SK-N-MC (cell line): ENCODE measurements at places on chromosomes 2 and 18.

GRCh38 chr2:232348936-232349335 lies 29.6 kb upstream of the ALPP start:
- no peak for DNase-seq

DNA sequence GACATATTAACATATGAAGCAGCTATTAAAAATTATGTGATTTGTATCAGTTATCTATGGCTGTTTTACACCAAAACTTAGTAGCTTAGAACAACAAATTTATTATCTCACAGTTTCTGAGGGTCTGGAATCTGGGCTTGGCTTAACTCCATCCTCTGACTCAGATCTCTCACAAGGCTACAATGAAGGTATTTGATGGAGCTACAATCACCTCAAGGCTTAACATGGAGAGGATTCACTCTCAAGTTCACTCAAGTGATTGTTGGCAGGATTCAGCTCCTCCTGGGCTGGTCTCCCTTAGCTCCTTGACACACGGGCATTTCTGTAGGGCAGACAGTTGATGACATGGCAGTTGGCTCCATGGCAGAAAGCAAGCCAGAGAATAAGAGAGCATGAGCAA lies 133.0 kb upstream of the SLC14A2 start:
- no peak for DNase-seq

DNA sequence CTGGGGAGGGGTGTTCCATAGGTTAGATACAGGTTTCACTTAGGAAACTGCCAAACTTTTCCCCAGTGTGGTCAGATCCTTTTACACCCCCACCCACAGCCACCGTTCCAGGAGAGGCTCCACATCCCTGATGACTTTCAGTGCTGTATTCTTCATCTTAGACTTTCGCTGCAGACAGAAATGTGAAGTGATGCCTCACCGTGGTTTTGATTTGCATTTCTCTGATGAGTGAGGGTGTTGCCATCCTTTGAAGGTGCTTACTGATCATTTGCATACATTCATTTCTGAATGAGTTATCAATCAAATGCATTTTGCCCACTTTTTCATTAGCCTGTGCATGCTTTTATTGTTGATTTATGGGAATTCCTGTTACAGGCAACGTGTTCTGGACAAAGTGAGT lies 14.9 kb downstream of the COPS9 start:
- no peak for DNase-seq

- DNase-seq: no peak
Measured at GRCh38 chr18:11654736-11655605, 34.1 kb upstream of the GNAL start.

DNA sequence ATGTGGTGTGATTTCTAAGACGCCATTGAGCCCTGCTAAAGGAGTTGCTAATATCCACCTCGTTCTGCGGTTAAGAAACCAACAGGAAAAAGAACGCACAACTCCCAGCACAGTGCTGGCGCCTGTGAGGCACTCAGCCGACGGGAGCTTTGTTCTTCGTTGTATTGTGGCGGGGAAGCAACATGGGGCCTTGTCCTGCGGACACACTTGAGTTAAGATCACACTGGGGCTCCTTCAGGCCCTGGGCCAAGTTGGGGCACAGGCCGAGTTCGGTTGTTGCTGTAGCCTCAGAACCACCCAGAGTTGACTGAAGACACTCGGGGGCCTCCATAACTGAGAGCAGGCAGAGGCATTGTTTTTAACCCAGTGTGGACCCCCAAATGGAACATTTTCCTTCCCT lies 30.6 kb upstream of the CD8A start:
- peak; percentile 6 for DNase-seq

GRCh38 chr2:227703961-227704360 lies 13.9 kb downstream of the SLC19A3 start:
- DNase-seq: no peak

GRCh38 chr2:228268756-228269155 lies 87.3 kb upstream of the SPHKAP start:
- no peak for DNase-seq

DNA sequence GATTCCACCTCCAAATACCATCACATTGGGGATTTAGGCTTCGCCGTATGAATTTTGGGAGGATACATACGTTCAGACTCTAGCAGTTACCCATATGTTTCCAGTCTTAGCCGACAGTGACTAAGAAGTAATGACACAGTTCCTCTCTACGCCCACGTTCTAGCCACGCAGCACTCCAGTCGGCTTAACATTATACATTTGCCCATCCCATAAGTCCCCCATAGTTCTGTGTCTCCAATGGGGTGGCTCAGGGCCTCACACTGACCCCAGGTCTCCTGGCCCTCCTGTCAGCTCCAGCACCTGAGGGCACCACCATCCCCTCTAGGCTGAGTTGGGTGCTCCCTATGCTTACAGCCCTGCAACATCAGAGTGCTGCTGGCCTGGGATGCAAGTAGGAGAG lies 18.4 kb upstream of the CNDP2 start:
- no peak for DNase-seq

DNA sequence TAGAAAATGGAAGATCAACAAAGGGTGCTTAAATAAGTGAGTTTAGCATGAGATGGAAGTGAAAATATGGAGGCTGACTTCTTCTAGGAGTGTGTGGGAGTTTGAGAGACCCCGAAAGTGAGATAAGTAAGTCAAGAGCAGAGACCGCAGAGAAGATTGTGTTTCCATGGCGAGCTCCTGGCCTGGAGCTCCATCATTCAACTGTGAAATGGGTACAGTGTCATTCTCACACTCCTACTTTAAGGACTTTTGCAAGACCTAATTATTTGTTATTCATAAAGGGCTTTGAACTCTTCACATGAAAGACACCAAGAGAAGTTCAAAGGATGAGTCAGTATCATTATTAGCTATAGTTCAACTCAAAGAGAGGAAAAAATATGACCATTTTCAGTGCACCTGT lies 134.2 kb upstream of the PIK3C3 start:
- no peak for DNase-seq

DNA sequence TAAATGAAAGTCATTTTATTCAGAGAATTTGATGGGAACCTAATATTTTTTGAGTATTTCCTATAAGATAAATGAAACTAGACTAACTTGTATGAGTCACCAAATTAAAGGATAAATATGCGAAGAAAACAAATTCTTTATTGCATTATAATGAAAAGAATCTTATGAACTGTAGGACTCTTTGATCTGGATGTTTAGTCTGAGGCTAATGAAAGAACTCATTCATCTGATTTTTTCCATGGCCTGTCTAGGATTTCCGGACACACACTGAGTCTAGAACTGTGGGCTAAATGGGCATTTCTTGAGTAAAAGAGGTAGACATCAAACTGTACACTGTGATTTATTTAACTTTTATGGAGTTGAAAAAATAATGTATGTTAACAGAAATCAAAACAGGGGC lies 43.0 kb downstream of the ZNF519 start:
- no peak for DNase-seq

DNA sequence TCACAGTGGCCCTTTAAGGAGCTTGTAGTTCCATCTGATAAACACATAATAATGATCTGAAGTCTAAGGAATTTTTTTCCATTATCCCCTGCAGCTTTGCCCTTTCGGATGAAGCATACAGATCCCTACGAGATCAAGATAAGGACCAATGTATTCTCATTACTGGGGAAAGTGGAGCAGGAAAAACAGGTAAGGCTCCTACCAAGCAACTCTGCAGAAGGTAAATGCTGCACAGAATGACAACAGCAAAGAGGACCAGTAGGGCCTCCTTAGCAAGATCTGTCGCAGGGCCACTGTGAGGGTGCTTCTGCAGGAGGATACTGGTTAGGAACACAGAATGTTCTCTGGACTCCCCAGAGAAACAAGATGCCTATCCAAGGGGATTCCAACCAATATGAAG lies 84.6 kb downstream of the MYO1B start:
- DNase-seq: no peak

DNA sequence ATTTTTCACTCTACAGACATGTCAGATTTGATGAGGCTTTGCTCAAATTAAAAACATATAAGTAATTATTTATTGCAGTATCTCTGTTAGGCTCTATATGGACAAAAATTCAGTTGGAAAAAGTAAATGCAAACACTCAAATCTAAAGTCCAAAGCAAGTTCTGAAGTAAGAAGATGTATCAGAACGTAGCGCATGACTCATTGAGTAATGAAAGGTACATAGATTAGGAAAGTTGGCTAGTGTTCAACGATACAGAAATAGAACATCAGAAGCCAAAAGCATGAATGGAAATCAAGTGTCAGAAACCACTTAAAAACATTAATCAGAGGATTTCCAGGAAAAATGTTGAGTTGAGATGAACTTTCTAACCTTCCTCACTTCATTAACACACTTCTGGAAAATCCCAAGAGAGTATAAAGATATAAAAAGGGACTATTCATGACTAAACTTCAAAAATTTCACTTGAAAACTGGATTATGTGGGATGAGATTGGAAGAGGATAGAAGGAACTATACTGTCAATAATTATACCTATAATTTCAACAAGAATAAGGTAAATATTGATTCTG lies 494.1 kb downstream of the LRRTM4 start:
- DNase-seq: no peak

DNA sequence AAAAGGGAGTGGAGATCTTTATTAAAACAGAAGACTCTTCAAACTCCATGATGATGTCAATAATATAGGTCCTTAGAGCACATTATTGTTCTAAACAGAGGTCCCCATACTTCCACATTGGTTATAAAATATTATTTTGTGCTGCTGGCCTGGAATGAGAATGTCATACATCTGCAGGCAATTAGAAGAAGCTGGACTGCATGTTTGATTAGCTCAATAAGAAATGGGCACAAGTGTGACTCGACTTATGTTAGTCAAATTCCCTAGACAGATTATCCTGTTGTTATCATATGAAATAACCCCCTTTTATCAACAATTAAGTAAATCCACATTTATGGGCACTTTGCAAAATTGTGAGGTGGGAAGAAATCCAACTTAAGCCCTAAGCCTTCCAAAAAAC lies 8.8 kb downstream of the EFEMP1 start:
- DNase-seq: no peak

DNA sequence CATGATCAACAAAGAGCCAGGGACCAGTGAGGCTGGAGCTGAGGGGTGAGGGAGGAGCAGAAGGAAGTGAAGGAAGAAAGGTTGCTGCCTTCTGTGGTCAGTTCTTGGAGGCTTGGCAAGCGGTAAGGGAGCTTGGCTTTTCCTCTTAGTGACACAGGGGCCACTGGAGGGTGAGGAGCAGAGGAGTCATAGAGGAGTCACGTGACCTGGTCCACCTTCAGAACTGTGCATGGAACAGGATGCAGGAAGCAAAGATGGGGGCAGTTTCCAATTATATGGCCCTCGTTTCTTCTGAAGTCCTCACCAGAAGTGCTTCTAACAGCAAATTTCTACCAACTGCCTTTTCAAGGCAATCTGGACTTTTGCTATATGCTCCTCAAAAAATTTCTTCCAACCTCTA lies 326.9 kb upstream of the SMIM21 start:
- DNase-seq: no peak

DNA sequence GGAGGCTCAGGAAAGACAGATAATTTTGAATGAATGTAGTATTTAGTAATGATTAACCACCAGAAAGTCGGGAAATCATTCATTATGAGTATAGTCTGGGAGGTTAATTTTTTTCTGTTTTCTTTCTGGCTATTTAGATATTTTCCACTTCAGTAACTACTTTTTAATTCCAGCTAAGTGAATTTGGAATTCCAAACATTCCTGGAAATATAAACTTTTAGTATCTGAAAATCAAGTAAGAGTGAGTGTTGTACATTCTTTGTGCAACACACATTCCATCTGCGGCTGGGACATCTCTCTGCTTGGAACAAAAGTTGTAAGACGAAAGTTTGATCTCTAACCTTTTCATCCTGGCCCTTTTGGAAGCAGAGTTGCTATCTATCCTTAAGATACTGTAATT lies 275.7 kb upstream of the SPRED2 start:
- no peak for DNase-seq

DNA sequence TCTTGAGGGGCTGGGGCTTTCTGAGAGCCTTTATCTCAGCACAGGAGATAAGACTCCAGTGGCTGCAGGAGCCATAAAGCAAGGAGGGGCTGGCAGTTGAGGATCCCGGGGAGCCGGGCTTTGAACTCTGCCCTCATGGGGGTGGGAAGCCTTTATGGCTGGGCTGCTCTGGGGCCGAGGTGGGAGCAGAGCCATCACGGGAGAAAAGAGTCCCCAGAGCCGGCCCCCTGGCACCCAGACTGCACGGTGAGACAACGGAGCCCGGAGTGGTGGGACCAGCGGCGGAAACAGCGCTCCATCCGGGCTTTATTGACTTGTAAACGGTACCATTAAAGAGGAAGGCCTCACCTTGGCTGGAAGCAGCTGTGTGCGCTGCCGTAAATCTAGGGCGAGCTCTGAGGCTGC lies 162.6 kb downstream of the MYCN start:
- no peak for DNase-seq

DNA sequence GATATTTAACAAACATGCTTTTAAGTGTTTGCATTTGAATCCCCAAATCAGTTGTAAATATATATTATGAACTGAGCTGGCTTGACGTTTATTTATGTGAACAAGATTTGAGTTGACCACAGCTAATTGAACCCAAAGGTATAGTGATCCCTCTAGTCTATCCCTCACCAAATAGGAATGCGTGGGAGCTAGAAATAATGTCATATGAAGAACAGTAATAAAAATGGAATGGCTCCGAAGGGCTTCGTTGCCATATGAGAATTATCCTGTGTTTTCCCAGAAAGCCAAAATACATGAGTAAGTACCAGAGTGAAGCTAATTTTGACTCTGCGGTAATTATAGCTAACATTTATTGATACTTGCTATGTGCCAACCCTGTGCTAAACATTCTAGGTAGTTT lies 142.7 kb downstream of the ADCYAP1 start:
- DNase-seq: no peak

GRCh38 chr2:82256288-82256687 lies 1951.7 kb upstream of the LRRTM1 start:
- DNase-seq: no peak

DNA sequence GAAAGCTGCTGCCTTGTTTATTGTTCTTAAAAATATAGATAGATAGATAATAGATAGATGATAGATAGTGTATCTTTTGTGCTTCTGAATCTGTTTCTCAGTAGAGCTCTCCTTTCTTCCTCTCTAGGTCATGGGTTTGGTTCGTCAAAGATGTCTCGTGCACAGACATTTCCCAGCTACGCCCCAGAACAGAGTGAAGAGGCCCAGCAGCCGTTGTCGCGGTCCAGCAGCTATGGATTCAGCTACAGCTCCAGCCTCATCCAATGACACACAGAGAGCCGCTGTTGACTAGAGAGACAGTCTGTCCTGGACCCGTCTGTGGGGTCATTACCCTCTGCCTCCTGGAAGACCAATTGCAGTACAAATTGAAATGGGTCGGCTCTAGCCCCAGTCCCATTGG lies 106.6 kb downstream of the CD226 start:
- no peak for DNase-seq

DNA sequence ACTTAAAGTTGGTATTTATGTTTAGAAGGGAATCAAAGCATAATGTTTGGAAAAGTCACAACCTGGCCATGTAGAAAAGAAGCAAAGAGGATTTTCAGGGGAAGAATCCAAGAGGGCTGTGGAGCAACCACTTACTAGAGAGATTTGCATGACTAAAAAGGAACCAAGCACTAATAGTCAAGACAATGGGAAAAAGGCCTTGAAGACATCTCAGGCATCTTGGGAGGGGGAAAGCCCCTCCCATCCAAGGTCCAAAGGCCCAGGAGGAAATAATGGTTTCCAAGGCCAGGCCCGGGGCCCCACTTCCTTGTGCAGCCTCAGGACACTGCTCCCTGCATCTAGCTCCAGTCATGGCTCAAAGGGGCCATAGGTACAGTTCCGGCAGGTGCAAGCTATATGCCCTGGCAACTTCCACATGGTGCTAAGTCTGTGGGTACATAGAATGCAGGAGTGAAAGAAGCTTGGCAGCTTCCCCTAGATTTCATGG lies 128.1 kb downstream of the EIPR1 start:
- DNase-seq: no peak

- no peak for DNase-seq
Measured at GRCh38 chr2:144330951-144331673, 188.8 kb downstream of the ZEB2 start.
